ENCODE measurements at places on chromosomes 5 and 9.
A peak's percentile ranks its signal among the peaks of the same experiment; 100 is the strongest.

DNA sequence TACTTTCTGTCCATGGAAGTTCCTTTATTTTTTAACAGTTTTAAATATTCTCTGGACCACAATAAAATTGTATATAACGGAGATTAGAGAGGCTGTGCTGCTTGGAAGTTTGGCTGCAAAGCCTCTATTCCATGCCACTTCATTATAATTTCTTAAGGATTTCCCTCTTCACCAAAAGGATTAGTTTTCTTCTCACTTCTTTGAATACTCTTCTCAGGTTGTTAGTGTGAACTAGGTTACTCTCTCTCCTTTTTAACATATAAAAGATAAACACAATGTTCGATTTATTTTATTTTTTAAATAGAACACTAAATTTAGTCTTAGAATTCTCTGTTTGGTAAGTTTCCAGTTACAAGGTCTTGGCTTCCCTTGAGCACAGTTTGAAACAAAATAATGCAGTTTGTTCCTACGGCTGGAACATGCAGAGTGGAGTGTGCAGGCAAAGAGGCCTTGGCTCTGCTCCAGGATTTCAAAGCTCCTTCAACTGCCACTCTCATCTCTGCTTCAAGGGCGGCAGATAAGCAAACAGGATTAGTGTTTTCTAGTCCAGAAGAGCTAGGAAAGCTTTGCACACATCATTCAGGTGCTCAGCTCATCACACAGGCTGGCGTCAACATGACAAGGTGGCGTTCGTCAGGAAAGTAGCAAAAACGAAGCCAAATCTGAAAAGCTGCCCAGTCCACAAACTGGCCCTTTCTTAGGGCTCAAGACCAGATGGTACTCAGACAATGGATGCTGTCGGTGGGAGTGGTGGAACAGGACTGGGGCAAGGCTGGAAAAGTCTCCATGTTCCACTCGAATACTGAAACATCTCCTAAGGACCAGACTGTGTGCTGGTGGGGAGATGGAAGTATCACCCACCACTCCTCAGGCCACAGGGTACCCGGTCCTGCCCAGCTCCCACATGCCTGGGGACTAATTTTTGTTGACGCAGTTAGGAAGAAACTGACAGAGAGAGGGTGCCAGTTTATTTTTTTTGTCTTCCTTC, 286.6 kb downstream of the CRB2 start:
- DNase-seq, result no peak

GRCh38 chr9:127707766-127708165, 978 bp downstream of the CFAP157 start:
- DNase-seq, result no peak

- DNase-seq, result no peak
Observed at GRCh38 chr9:123485216-123485615, 129.2 kb downstream of the CRB2 start.

- no peak for DNase-seq
Observed at GRCh38 chr9:75108571-75108970, 20.3 kb downstream of the OSTF1 start.

- no peak for DNase-seq
Observed at GRCh38 chr5:76236684-76237083, 153.5 kb downstream of the SV2C start.

DNA sequence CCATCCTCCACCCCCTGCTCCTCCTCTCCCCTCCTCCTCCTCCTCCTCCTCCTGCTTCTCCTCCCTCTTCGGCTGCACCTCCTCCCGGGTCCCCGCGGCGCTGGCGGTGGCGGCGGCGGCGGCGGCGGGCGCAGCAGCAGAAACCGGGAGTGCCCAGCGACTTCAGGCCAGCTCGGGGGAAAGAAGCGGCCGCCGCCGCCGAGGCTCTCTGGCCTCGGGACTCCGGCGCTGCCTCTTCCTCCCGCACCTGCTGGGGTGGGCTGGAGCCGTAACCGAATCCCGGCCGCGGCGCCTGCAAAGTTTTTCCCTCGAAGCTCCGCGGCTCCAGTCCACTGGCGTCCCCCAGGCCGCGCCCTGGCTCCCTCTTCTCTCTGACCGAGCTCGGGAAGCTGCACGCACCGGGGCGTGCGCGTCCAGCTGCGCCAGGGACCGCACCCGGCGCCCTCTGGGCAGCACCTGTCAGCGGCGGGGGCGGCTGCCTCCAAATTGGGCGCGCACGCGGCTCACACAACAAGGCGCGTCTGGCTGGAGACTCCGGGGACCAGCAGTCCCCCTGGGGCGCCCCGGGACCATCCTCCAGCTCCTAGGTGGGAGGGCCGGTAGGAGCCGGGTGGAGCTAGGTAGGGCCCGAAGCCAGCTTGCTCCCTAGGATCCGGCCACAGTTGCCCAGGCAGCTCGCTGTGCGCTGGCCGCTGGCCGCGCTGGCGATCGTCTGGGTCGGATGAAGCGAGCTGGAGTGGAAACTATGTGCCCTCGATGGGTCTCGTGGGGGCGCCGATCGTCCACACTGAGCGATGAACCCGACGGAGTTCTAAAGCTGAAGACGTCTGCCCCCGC, at the start of gene MCTP1:
MCTP1 (minus strand) TSS at position 523 of the 837 bp plus-strand sequence.
- DNase-seq, result peak; percentile 48

- DNase-seq, result no peak
Observed at GRCh38 chr9:81474792-81475191, 214.6 kb downstream of the TLE1 start.

GRCh38 chr5:51960617-51961121, 577.4 kb downstream of the ISL1 start:
- DNase-seq, result no peak

DNA sequence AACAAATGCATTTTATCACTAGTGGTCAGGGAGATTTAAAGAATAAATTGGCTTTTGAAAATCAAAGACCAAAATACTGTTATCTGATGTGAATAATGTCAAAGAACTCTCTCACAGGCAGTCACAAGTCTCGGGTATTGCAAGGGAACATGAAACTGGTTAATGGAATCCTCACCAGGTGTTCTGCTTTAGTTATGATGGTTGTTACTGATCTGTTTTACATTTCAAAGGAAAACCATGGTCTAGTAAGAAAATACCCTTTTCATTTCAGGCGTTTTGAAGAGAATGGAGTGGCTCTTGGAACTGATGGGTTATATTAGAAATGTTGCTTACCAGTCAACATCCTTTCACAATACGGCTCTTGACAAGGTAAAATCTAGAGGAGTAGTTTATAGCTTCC, 43.4 kb downstream of the HACD4 start:
- DNase-seq, result no peak

GRCh38 chr5:37723162-37723961, 116.5 kb downstream of the GDNF start:
- DNase-seq, result no peak

DNA sequence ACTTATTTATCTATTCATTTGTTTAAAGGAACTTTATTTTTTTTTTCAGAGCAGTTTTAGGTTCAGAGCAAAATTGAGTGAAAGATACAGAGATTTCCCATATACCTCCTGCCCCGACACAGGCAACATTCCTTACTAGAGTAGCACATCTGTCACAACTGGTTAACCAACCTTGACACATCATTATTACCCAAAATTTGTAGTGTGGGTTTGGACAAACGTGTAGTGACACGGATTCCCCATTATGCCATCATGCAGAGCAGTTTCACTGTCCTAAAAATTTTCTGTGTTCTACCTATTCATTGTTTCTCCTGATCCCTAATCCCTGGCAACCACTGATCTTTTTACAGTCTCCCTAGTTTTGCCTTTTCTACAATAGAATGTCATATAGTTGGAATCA, 57.3 kb upstream of the LHFPL2 start:
- no peak for DNase-seq

DNA sequence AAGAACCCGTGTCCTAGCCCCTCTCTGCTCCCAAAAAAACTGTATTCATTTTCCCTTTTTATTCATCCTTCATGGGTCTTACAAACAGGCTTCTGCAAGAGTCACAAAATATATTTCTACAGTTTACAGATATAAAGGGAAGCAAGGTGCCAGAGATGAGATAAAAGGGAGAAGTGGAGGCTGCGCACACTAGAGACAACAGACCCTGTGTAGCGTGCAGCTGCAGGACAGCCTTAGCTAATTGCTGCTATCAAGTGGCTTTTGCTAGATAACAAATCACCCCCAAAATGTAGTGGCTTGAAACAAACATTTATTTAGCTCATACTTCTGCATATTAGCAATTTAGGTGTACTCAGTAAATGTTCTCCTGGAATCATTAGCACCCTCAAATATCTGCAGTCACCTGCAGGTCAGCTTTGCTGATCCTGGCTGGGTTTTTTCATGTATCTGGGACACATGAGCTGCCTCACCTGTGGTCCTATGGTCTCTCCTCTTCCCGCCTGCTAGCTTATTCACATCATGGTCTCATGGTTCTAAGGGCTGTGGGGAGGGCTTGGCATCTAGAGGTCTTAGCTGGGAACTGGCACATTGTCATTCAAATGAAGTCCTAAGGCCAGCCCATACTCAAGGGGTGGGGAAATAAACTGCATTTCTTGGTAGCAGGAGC, 29.4 kb downstream of the ARHGEF37 start:
- DNase-seq, result no peak

DNA sequence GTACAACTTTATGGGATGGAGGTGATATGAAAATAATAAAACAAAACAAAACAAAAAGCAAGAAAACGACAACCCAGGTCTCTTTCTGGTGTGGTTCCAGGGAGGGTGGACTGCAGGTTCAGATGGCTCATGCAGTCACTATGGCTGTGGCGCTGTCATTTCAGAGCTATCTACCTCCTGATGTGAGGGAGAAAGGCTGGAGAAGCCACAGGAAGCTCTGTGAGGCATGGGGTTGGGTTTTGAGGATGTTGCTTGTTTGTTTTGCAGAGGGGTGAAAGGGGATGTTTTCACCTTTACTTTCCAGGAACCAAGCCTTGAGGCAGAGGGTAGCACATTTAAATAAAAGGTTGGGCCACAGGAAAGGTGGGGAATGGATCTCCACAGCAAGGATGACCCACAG, 18.7 kb downstream of the NIPAL4 start:
- no peak for DNase-seq

DNA sequence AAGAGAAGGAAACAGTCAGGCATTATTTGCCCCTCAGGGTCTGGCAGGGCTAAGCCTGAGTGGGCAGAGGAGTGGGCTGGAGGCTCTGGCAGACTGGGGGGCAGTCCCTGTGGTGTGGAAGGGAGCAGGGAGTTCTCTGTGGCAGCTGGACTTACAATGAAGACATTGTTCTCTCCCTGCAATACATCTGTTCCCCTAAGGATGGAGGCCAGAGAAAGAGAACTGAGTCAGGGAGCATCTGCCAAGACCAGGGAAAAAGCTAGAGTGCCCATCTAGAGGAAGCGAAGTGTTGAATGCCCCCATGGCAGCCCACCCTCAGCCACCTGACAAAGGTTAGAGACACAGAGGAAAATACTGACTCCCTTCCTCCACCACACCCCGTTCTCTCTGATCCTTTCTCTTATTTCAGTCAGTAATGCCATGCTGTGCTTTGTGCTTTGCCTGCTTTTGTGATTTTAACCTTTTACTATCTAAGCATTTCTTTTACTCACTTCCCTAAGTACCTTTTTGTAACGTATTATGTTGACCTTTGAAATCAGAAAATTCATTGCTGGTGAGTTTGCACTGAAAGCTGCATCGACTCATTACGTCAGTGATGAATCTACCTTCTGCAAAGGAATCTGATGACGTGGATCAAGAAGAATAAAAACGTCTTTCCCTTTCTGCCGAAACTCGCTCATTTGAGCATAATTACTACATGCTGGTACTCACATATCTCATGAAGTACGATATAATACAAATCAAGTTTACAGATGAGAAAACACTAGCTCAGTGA, 76.0 kb downstream of the ACTL7B start:
- DNase-seq, result no peak

GRCh38 chr9:119257592-119257991, 111.6 kb downstream of the BRINP1 start:
- no peak for DNase-seq

DNA sequence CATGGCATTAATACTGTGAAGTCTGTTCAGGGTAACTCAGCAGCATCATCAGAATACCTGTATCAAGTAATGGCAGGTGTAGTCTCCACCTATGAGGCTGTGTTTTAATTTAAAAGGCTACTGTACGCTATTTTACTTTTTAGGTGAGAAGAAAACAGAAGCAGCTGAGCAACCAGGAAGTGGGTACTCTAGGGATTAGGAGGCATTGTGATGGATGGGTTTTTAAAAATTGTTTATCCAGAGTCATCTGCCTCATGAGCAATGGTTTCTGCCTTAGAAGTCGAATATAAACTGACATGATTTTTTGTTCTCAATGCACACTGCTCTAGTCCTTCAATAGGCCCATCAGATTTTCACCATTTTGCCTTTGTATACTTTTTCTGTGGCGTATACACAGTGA, 42.6 kb downstream of the PSIP1 start:
- no peak for DNase-seq

- no peak for DNase-seq
Observed at GRCh38 chr5:143062379-143062778, 292.2 kb downstream of the ARHGAP26 start.

DNA sequence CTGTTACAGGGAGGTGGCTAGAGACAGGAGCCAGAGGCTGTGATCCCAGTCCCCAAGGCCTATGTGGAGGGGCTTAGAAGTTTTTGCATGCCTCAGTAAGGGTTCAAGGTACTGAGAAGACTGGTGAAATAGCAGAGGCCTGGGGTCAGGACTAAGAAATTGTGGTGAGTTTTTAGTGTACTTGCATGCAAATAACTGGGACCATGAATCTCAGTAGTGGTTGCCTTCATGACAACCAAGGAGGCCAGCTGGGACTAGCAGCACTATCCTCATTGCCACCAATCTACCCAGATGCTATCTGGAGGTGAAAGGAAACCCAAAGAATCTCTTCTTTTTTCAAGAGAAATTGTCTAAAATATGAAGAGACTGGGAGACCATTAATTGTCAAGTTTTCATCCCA, 395.1 kb downstream of the CETN3 start:
- DNase-seq, result no peak

DNA sequence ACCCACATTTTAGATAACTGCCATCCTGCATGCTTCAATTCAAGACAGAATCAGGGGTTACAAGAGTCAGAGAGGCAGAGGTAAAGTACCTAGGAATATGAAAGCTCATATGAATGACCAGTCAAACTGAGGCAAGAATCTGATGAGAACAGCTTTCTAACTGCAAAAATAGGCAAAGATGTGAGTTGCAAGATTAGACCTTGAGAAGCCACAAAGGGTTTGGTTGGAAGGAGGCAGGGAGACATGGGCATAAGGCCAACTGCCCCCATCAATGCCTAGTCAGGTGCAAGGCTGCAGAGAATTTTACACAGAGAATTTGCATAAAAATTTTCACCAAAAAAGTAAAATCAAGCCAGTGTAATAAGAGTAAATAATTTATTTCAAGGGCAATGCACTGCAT, 12.8 kb downstream of the FAM114A2 start:
- no peak for DNase-seq

- no peak for DNase-seq
Observed at GRCh38 chr9:5853617-5854016, 20.7 kb upstream of the ERMP1 start.

DNA sequence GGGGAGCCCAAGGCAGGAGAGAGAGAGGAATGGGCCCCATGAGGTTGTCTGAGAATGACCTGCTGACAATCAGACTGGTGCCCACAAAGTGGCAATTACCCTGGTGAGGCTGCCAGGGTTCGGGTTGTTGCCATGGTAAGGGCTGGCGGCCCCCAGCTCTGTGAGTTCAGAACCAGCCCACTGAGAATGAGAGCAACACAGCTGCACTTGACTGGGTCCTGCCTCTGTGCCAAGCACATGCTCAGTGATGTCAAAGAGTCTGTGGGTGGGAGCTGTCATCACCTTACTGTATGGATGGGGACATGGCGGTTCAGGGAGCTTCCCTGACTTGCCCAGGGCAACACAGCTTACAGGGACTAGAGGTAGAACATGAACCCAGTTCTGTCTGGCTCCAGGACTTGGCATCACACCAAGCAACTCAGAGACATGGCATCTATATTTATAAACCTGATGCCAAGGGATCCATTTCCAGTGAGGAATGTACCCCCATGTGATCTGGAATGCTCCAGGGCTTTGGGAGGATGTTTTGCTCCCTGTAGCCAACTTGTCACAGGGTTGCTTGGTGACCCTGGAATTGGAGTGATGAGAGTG, 38.2 kb upstream of the TEX48 start:
- DNase-seq, result no peak
